ENCODE measurements at places on chromosomes 3 and 15.

GRCh38 chr15:84715441-84716035 lies 401 bp downstream of the SEC11A start:
- DNase-seq: no peak

DNA sequence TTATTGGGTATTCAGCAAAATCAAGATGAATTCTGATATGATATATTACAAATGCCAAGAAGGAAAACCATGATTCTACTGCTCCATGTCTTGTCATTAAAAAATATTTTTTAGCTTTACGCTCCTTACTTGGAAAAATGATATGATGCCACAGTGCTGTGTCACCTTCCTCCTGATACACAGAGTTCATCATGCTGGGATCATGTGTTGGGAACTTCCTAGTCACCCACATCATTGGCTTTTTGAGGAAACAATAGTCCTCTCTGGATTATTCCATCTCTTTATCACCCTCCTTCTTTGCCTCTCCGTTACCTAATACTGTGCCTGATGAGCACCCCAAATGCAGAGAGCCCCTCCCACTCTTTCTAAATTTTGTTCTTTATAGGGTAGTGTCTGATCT lies 94.3 kb upstream of the PFN2 start:
- DNase-seq: no peak

GRCh38 chr15:63509955-63510940 lies 5.9 kb downstream of the USP3 start:
- DNase-seq: no peak

DNA sequence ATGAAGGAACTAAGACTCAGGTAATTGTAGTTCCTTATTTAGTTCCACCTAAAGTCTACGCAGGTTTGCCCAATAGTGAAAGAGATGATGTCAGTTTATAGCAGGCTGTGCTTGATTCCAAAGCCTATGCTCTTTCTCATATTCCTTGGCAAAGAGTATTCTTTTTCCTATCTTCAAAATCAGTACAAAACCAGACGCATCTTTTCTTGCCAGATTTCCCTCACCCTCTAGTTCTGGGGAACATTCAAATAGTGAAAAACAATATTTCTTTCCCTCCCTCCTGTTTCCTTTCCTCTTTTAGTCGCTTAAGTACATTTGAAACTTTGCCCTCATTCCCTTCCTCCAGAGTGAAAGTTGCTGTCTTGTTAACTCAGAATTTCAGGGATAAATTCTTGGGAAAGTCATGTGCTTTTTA lies 134.6 kb upstream of the PDZRN3 start:
- no peak for DNase-seq

DNA sequence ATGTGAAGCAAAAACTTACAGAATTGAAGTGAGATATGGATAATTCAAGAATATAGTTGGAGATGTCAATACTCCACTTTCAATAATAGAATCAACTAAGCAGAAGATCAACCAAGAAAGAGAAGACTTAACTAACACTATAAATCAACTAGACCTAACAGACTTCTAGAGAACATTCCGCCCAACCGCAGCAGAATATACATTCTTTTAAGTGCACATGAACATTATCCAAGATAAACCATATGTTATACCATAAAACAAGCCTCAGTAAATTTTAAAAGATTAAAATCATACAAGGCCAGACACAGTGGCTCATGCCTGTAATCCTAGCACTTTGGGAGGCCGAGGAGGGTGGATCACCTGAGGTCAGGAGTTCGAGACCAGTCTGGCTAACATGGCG lies 5.5 kb upstream of the TEX55 start:
- no peak for DNase-seq

GRCh38 chr3:111373239-111373638 lies 168.8 kb upstream of the CD96 start:
- DNase-seq: no peak

- DNase-seq: no peak
These were observed 350.3 kb upstream of the DPPA4 start for GRCh38 chr3:109687626-109688025.

GRCh38 chr3:125767641-125768040 lies 172.3 kb upstream of the OSBPL11 start:
- DNase-seq: no peak

DNA sequence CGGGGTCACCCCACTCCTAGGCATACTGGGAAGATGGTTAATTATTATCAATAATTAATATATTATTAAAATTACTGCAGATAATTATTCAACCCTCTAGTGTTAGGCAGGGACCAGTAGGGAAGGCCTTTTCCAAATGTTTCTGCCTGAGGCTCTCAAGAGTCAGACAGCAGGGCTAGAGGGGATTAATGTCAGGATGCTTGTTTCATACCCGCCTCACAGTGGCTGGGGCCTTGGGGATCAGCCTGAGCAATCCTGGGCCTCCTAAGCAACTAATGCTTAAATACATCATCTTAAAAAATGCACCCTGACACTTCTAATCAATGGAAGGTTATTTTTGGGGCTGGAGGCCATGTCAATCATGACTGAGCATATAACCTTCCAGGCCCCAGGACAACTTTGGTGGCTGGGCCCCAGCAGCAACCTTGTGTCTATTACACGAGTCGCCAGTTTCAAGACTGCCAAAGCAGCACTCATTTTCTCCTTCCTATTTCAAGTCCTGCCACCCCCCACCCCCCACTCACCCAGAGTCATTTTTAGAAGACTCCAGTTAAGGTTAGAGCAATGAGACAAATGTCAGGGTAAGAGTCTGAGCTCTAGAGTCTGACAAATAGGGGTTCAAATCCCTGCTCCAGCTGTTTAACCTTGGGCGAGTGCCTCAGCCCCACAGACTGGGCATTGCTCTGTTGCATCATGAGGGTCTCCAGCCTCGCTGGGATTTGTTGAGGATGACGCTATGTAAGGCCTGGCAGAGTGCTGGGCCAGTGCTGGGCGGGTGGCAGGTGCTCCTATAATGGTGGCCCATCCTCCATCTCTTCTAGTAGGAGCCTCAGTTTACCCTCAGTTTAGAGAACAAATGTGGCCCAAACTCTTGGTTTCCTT lies 6.1 kb downstream of the AMOTL2 start:
- no peak for DNase-seq
